ENCODE measurements at places on chromosomes 4 and X.

- DNase-seq, result no peak
These were observed 104.8 kb upstream of the CASK start for GRCh38 chrX:42028109-42028508.

DNA sequence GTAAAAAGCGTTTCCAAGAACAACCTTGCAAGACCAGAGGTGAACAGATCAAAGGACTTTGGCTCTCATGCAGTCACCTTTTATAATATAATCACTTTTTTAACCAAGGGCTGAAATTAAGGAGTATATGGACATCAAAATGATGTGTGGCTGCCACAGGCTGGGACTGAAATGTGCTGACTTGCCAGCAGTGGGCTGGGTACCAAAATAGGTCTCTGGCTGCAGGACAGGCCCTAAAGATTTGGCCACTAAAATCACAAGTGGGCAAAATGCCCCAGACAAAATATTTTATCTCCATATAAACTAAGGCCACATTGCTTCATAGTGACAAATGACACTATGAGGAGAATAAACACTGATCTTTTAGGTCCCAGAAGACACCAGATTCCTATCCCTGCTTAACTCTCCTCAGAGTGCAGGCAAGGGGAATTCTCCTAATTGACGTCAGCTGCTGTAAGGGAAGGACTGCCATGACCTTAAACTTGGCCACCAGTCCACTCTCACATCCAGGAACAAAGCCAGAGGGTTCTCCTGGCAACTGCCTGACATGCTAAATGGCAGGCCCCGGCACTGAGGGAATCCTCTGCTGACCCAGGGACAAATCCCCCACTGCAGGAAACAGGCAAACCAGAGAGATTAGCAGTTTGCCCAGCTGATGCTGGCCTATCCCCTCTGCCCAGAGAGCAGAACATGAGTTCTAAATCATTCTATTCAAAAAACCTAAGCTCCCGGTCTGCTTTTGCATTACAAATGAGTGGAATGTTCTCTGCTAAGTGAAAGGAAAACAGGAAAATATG, 155.8 kb downstream of the PPP3CA start:
- DNase-seq, result peak; percentile 92

GRCh38 chr4:32672359-32672758, 1952.2 kb downstream of the PCDH7 start:
- no peak for DNase-seq

GRCh38 chr4:185144601-185145240, 1.7 kb downstream of the SLC25A4 start:
- no peak for DNase-seq

DNA sequence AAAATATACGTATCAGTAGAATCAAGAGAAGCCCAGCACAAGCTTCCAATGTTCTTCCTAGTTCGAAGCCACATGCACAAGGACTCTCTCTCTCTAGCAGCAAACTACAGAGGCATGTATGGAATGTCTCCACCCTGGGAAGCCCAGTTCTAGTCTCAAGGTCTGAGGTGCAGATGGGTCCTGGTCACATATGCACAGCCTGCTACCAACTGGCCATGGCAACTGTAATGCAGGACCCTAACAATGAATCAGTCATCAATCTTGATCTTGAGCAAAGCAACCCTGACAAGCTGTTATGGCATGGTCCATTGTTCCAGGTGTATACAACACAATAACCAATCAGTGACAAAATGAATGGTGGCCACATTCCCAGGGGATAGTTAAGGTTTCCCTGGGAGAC, 55.8 kb downstream of the MBNL3 start:
- DNase-seq, result no peak

DNA sequence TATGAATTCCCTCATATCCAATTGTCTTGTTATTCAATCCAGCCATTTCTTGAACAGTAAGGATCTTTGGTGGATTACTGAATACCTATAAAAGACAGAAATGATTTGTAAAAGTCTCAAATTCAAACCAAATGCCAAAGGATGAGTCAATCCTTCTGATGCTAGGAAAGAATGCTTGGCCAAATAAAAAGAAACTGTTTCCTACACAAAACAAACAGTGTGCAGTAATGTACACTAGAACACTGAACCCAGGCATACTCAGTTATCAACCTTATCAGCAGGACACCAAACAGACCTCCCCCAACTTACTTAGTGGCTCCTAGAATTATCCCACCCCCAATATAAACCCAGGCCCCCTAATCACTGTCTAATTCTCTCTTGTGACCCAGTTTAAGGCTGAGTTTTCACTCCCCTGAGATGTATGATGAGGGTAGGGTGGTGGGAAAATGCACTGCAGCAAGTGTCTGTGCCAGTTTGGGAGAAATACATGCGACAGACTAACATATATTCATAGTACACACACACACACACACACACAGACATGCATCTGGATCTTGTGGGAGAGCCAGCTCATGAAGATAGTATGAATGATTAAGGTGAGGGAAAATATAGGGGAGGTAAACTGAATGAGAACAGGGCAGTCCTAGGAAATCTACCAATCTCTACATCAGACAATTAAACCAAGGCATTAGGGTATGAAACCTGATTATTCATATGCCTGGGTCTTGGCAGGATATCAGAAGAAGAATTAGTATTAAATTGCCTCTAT, 35.0 kb downstream of the CLDN2 start:
- no peak for DNase-seq

- DNase-seq, result no peak
These were observed 96.5 kb downstream of the TRAPPC11 start for GRCh38 chr4:183755596-183755995.
